Adrenal gland (tissue), 19 donors: ENCODE measurements at places on chromosomes 6 and 20. TPM values are rescaled to one million over a fixed set of nuclear protein-coding genes. Genes with fewer than 3 reads are reported as not detected.

GRCh38 chr20:23331450-23332350 is 18.9 kb upstream of the NXT1 start:
- no peak for DNase-seq

- no peak for DNase-seq
Observed at GRCh38 chr6:166809721-166810120, 146.6 kb downstream of the RNASET2 start.

- no peak for DNase-seq
Observed at GRCh38 chr6:125574604-125575003, 174.8 kb upstream of the HEY2 start.

The MYBL2 gene
- 0.48 TPM for polyA plus RNA-seq

The DEF6 gene
- 26.1 TPM for polyA plus RNA-seq

The DNAH8 gene
- not detected for polyA plus RNA-seq

The VGLL2 gene
- polyA plus RNA-seq = not detected

The LY6G6D gene
- not detected for polyA plus RNA-seq
